ENCODE measurements at places on chromosomes 13 and 19.

- DNase-seq = peak; percentile 11
Measured at GRCh38 chr13:81957121-81957520, 1616.2 kb upstream of the SPRY2 start.

DNA sequence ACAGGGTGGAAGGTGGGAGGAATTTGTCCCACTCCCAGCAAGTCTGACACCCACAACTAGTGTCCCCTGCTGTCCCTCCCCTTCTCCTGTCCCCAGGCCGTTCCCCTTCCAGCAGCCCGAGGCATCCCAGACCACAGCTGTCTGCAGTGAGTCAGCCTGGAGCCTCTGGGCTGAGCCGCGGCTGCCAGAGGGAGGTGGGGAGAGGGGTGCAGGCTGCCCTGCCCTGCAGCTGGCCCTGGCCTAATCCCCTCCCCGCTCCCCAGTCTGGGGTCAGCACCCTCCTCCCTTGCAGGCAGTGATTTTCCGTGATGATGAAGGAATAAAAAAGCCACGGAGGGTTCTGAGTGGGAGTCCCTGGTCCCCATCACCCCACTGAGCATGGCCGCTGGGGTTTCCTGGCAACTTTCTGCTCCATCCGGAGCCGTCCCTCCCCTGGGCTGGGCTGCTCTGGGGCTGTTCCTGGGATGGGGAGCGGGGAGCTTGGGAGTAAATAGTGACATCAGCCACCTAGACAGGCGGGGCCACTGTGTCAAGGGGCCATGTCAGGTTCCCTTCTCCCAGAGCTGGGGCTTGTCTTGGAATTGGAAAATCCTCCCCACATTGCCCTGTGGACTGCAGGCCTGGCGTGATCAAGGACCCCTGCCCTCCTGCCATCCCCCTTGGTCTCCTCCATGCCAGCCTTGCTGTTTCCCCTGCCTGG lies 16.8 kb downstream of the SPC24 start:
- DNase-seq = peak; percentile 28

DNA sequence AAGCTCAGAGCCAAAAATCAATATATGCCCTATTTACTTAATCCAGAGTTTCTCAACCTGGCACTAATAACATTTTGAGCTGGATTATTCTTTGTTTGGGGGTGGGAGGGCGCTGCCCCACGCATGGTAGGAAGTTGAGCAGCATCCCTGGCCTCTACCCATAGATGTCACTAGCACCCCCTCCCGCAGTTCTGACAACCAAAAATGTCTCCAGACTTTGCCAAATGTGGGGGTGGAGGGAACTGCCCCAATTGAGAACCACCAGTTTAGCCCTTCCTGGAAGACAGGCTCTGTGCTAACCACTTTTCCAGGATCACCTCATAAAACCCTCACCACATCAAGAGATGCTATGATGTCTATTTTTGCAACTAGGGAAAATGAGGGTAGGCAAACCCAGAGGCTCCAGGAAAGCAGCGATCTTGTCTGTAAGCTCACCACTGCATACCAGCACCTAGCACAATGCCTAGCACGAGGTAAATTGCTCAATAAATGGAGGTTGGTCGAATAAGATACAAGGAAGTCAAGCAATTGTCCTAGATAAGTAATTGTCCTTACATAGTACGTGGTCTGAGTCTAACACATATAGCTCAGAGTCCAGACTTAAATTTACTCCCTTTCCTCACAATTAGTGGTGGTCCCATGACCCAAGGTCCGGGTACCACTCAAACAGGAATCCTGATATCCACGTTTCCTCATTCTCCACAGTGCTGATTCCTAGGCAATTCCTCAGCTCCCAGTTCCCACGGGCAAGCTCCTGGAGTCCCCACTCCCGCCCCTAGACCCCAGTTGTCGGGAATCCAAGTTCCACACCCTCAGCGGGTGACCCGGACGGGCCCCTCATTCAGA lies 892 bp downstream of the TRIR start:
- peak; percentile 21 for DNase-seq

GRCh38 chr19:30637926-30638325 lies 265.7 kb downstream of the ZNF536 start:
- DNase-seq = no peak

DNA sequence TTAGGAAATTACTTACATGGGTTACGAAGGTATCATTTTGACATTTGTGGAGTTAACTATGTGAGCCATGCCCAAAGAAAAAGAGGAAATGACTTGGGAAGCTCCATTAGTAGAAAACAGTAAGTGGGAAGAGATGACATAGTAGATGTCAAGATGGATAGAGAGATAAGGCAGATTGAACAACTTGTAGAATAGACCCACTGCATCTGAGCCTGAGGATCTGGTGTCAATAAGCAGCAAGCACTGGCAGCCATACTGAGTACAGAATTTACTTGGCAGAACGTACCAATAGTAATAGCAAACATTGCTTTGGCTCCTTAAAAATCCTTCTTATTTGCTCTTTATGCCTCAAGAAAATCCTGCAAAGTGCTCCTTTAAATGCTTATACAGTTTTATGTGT lies 203.8 kb downstream of the GPC6 start:
- no peak for DNase-seq

GRCh38 chr13:112074139-112074865 lies 7.4 kb downstream of the SOX1 start:
- DNase-seq = no peak

GRCh38 chr13:29550430-29550988 lies 45.0 kb downstream of the SLC7A1 start:
- DNase-seq = no peak

GRCh38 chr13:103976371-103976770 lies 910.2 kb upstream of the SLC10A2 start:
- DNase-seq = no peak

GRCh38 chr19:10478903-10479384 lies 24.2 kb downstream of the KEAP1 start:
- peak; percentile 86 for DNase-seq

DNA sequence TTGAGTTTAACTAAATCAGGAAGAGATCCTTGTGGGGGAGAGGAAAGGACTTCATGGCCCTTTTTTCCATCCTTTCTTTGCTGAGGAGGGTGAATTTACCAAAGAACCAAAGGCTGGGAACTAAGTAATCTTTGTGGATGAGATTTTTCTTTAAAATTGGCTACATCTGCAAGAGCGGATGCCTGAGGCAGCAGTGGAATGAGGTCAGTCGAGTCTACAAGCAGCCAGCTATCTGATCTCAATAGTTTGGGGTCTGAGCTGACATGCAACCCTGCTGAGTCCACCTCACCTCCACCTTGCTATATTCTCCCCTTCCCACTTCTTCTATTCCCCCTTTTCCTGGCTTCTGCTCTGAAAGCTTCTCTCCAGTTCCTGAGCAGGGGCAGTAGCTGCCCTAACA lies 3.6 kb upstream of the DNAJC15 start:
- no peak for DNase-seq

GRCh38 chr19:56126983-56127780 lies 6.1 kb upstream of the ZNF787 start:
- DNase-seq = no peak

- DNase-seq = no peak
Measured at GRCh38 chr19:43560687-43561086, 14.6 kb downstream of the XRCC1 start.

DNA sequence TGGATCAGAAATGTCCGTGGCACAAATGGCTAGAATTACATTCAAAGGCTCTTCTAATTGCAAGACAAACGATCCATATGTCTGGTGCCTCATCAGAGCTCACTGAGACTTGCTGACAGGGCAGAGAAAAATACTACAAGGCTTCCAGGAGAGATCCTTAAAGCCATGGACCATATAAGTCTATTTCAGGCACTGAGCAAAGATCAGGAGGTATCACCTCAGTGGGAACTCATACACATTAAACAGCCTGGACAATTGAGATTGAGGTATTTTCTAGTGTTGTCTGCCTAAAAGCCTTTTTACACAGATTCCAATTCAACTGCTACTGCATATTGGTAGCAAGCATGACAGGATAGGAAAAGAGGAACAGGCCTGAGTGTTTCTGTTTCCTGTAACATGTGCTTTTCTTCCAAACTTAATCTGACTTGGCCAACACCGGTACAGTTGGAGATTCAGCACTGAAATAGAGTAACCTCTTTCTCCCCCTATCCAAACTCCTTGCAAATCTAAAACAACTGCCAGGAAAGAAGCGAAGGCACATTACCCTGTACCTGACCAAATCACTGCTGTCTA lies 65.9 kb downstream of the SERP2 start:
- no peak for DNase-seq

- DNase-seq = no peak
Measured at GRCh38 chr13:28099396-28100149, 803 bp downstream of the FLT3 start.

GRCh38 chr19:782878-783668 lies 14.2 kb upstream of the PTBP1 start:
- DNase-seq = no peak

GRCh38 chr19:33712268-33712667 lies 84.4 kb upstream of the KCTD15 start:
- no peak for DNase-seq

GRCh38 chr19:2722541-2723344 lies 1.6 kb upstream of the DIRAS1 start:
- no peak for DNase-seq

DNA sequence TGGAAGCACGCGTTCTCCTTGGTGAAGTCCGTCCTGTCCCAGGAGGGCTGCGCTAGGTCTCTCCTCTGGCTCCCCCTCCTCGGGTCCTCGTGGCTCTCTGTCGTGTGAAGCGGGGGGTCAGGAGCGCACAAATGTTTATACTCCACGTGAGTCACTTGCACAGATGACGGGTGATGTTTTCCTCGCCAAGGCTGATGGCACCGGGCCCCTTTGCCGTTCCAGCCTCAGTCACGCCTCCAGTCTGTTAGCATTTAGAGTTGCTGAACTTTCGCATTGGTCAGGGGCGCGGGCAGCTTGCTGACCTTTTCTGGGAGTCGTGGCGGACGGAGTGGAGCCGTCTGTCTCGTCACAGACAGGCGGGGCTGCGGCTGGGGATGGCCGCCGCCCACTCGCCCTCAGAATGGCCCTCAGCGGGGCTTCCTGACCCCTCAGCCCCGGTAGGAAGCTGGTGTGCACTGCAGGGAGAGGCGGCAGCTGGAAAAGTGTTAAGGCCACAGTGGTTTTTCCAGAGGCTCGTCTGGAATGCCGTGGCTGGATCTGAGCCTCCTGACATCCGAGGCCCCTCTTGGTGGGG lies 13.7 kb downstream of the KLHL26 start:
- no peak for DNase-seq

- no peak for DNase-seq
Measured at GRCh38 chr19:50427997-50428425, 4.7 kb upstream of the MYBPC2 start.

- no peak for DNase-seq
Measured at GRCh38 chr19:9916719-9917118, 19.6 kb downstream of the OLFM2 start.

- no peak for DNase-seq
Measured at GRCh38 chr19:38737921-38738737, 6.1 kb downstream of the CAPN12 start.

- no peak for DNase-seq
Measured at GRCh38 chr19:36256853-36257519, 42.1 kb downstream of the ZNF146 start.

- peak; percentile 34 for DNase-seq
Measured at GRCh38 chr13:35727881-35728280, 251.4 kb upstream of the MAB21L1 start.

DNA sequence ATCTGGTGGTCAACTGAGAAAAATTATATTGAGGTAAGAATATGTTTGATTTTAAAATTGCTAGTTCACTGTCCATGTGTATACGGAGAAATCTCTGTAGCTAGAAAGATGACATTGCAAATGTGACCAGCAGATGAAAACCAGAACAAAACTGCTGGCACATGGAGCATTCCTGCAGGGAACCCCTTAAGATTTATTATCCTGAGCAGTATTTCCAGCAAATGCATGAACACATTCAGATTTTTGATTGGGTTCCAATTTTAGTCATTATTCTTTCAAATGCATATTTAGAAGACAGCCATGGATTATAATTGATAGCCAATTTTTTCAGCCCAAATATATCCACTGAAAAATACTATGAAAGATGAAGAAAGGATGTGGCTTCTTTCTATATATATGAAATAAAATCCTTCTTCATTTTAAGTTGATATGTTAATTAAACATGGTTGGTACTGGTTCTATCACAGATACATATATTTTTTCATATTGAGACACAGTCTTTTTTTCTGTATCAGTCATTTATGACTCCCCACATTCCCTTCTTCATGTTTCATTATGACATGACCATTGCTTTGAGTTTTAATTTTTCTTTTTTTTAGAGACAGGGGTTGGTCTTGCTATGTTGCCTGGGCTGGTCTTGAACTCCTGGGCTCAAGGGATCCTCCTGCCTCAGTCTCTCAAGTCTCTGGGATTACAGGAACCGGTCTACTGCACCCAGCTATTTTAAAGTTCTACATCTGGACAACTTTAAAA lies 376.5 kb downstream of the KLF12 start:
- DNase-seq = no peak

- DNase-seq = no peak
Measured at GRCh38 chr19:51628153-51628939, 1.9 kb downstream of the SIGLEC5 start.

DNA sequence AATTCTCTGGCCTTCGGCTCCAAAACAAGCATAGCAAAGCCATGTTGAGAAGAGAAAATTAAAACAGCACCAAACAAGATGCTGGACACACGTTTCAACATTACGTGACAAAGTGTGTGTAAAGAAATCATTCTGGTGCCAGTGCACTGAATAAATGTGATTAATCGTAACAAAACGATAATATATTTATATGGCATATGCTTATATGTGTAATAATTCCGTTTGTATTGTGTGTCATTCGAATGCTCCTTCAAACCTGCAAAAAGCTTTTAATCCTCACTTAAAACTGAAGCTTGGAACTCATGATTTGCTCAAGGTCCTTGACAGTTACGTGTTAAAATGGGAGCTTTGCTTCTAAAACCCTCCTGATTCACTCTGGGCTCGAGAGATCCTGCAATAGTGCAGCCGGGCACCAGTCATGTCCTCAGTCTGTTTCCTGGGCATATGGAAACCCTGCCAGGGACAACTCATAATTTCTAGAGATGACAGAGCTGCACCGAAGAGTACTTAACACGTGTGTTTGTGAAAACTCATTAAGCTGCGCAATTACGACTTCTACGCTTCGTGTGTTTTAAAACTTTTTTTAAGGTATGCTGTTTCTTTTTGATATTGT lies 731 bp upstream of the AKAP8L start:
- no peak for DNase-seq

GRCh38 chr19:38388349-38389100 lies at the start of gene SPRED3:
Gene SPRED3, plus strand, starts transcription at chr19:38388697. Its CDS starts 1,606 bp downstream, at chr19:38390303.
- DNase-seq = peak; percentile 89

- DNase-seq = no peak
Measured at GRCh38 chr19:28631961-28632360, 581.0 kb downstream of the UQCRFS1 start.

- DNase-seq = no peak
Measured at GRCh38 chr19:2170987-2171348, 7.2 kb downstream of the DOT1L start.

DNA sequence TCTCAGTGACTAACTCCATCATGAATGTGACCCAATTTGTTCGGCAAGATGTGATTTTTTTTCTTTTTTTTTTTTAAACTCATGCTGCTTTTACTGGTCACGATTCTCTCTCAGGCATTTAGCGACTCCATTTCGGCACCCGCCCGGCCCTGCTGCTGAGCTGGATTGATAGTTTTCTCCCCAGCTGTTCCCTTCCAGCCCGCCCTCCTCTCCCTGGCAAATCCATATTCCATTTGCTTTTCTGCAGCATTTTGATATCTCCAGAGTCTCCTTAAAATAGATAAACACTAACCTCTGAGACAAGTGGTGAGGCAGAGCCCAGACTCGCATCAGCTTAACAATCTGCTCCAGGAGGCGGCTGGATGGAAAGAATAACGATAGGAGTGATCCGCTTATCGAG lies 55.5 kb upstream of the KATNAL1 start:
- DNase-seq = no peak

GRCh38 chr19:35000338-35000646 lies 169 bp downstream of the GRAMD1A start:
- no peak for DNase-seq

All from NCI-H526 (cell line).